Mesenteric fat pad (tissue), 1 donor: ENCODE measurements at places on chromosomes 13 and 19. TPM values are rescaled to one million over a fixed set of nuclear protein-coding genes. Genes with fewer than 3 reads are reported as not detected.

The RFPL4AL1 gene
- not detected for total RNA-seq

The HOOK2 gene
- 57.7 TPM for total RNA-seq

The CD37 gene
- total RNA-seq: 32.1 TPM

The KLK12 gene
- total RNA-seq: not detected

The RXFP2 gene
- total RNA-seq: not detected

The RASA3 gene
- total RNA-seq: 102 TPM

The SERTAD1 gene
- 20.2 TPM for total RNA-seq

The ZNF888 gene
- 2.6 TPM for total RNA-seq

The KLK11 gene
- total RNA-seq: not detected

The ZNF541 gene
- total RNA-seq: 0.87 TPM

- no peak for DNase-seq
Observed at GRCh38 chr19:17679526-17680229, 8.5 kb downstream of the UNC13A start.

GRCh38 chr13:36696410-36697010 lies 22.7 kb downstream of the SERTM1 start:
- no peak for DNase-seq

- DNase-seq: no peak
Observed at GRCh38 chr13:103291798-103292572, 225.8 kb upstream of the SLC10A2 start.

GRCh38 chr19:16359964-16360363 lies 35.3 kb downstream of the KLF2 start:
- DNase-seq: no peak

- no peak for DNase-seq
Observed at GRCh38 chr13:66087269-66087710, 1142.8 kb downstream of the PCDH9 start.

GRCh38 chr13:33319859-33320258 lies 34.3 kb upstream of the STARD13 start:
- DNase-seq: no peak

GRCh38 chr13:100625447-100625846 lies 36.9 kb upstream of the GGACT start:
- DNase-seq: no peak

DNA sequence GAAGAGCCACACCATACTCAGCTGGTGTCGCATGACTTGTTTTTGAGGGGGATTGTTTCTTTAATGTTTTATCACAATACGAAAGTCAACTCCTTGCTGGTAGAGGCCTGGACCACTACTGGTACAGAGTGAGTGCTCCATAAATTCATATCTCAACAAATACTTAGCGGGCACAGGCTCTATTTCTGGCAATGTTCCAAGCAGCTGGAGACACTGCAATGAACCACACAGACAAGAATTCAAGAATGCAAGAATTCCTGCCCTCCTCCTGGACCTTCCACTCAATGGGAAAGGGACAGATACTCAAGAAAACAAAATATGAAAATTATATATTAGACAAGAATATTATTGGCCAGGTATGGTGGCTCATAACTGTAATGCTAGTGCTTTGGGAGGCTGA lies 5.1 kb upstream of the FXYD5 start:
- no peak for DNase-seq

DNA sequence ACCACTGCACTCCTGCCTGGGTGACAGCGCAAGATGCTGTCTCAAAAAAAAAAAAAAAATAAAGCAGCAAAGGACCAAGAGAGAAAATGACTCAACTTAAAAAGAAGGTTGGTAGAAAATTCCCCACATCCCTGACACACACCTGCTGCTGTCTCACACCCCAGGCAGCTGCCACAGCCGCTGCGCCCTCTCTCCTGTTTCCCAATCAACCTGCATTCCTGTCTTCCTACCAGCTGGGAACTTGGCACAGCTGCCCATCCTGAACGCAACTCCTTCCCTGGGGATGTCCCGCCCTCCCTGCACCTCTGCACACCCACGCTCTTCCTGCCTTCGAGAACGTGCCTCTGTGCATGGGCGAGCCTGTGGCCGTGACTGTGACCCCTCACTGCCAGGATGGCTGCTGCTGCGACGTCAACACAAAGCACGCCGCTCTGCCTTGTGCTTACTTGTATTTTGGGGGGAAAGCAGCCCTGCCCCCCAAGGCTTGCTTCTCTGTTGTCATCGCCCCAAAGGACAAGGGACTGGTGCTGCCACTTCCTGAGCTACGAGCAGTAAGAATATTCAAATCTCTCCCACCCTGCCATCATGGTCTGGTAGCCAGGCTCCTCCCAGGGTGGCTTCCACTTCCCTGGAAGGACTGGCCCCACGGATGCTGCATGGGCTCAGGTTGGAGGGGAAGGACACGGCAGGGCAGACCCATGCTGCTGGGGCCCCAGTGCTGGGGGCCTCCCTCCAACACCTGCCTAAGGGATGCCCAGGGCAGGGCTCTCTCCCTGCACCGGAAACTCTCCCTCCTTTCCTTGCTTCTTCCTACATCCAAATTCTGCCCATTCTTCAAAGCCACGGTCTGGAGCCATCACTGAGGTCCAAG lies 20.7 kb downstream of the SH3GL1 start:
- DNase-seq: no peak

GRCh38 chr19:21839976-21840375 lies 4.0 kb upstream of the ZNF43 start:
- no peak for DNase-seq

DNA sequence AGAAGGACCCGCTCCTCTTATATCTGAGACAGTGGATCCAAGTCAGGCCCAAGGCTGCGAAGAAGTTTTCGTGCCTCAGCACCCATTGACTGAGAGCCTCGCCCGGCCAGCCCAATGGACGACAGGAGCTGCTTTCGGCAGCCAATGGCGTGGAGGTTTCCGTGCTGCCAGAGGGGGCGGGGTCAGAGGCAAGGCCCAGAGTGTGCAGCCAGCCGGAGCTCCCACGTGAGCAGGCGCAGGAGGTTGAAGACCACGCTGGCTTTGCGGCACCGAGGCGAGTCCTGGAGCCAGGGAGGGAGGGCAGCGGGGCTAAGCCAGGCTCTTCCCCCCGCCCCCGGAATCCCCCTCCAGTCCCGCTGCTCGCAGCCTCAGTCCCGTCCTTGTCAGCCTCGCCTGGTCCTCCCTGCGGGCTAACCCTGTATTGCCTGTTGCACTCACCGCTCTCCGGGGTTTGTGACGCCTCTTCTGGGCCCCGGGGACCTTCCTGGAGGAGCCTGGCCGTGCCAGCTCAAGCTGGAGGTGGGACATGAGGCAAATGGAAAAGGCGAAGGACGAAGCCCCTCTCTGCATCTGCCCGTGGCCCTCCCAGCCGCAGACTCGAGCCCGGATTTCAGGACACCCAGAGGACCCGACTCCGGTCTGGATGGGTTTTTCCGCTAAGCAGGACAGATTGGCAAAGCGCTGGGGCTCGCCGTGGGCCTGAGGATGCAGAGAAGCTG lies 1.5 kb downstream of the IFNL4 start:
- DNase-seq: no peak

DNA sequence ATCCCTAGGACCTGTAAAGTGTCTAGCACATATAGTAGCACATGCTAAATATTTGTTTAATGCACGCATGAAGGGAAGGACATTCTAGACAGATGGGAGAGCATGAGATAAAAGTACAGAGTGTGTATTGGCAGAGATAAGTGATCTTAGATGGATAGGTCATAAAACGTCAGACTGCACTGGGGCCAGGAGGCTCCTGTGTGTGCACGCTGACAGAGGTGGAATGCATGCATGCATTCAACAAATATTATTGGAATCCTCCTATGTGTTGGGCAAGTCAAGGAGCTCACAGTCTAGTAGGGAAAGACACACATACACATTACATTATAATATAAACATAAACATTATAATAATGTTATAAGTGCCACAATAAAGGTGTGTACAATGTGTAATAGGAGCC lies 73.3 kb downstream of the FGF9 start:
- no peak for DNase-seq

DNA sequence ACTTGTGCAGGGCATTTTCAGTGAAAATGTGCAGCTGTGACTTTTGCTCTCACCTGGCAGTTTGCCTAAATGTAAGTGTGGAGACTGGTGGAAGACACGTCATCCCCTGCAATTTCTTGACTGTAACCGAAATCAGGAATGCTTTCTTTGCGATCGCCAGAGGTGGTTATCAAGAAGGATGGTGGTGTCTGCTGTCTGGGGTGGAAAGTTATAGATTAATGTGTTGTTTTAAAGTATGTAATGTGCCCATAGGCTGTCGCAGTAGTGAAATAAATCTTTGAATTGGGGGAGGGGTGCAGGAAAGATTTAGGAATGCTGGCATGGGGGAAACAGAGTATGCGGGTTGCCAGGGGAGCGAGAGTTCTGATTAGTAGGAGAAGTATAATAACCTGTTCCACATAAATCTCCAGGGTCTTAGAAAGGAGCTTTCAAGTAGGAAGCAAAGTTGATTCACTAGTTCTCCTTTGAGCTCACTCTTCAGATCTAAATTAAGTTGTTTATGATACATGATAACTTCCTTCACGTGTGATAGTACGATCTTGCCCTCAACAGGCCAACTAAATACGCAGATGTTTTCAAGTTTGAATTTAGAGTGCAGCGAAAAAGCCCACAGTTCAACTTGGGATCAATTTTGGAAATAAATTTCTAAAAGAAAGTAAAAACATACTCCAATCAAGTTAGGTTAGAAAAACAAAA lies 1520.0 kb upstream of the SLC10A2 start:
- DNase-seq: no peak

GRCh38 chr13:43113603-43114002 lies 90.2 kb downstream of the DNAJC15 start:
- no peak for DNase-seq

DNA sequence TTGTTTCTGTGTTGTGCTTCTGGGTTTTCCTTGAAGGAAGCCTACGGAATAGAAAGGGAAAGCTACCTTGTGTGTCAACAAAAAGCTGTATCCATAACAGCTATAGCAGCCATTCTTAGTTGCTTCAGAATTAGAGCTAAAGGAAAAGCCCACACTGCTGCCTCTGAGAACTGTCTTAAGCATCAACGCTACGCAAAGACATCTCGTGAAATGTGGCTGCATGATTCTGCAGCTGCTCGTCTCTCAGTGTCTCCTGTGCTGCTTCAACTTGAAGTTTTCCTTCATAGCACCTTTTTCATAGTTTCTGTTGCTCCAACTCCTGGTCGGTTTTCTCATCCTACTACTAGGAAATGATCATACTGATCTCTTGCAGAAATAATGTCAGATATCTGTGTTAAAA lies 140.9 kb upstream of the MAB21L1 start:
- DNase-seq: no peak

DNA sequence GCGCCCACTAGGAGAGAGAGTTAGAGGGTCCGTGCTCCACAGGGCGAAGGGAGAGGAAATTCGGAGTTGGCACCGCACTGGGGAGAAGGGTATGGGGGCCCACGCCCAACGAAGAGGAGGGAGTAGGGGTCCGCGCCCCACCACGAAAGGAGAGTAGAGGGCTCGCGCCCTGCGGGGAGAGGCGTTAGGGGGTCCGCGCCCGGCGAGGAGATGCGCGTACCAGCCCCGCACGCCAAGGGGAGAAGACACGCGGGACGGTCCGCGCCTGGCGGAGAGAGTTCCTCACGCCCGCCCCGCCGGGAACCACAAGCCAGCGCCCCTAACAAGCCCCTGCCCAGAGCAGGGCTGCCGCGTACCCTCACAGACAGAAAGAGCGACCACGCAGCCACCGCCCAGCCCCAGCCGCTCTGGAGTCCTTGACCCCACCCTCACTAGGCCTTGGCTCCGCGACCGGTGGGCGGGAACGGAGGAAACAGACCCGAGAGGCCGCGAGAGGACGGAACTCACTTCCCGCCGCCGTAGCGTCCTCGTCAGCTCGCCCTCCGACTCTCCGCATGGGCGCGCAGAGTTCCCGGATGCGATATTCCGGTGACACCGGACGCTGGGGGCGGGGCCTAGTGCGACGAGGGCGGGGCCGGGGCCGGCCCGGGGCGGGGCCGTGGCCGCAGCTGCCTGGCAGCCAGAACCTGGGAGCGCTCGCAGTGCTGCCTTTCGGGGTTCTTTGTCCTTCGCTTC lies 20.0 kb upstream of the ZSCAN18 start:
- DNase-seq: no peak

DNA sequence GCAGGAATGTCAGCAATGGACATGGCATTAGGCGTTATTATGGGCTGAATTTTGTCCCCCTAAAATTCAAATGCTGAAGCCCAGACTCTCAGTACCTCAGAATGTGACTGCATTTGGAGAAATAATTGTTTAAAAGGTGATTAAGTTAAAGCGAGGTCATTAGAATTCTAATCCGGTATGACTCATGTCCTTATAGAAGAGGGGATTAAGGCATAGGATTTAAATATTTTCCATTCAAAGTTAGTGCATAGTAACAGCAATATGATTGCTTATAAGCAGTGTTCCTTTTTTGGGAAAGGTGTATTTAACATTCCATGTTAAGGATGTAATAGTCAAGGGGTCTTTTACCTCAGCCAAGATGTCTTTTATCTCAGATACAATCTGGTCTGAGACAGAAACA lies 95.5 kb downstream of the NHLRC3 start:
- DNase-seq: no peak

- DNase-seq: no peak
Observed at GRCh38 chr13:36973621-36974295, 25.4 kb downstream of the ALG5 start.

- no peak for DNase-seq
Observed at GRCh38 chr19:40163541-40164129, 27.6 kb upstream of the MAP3K10 start.

DNA sequence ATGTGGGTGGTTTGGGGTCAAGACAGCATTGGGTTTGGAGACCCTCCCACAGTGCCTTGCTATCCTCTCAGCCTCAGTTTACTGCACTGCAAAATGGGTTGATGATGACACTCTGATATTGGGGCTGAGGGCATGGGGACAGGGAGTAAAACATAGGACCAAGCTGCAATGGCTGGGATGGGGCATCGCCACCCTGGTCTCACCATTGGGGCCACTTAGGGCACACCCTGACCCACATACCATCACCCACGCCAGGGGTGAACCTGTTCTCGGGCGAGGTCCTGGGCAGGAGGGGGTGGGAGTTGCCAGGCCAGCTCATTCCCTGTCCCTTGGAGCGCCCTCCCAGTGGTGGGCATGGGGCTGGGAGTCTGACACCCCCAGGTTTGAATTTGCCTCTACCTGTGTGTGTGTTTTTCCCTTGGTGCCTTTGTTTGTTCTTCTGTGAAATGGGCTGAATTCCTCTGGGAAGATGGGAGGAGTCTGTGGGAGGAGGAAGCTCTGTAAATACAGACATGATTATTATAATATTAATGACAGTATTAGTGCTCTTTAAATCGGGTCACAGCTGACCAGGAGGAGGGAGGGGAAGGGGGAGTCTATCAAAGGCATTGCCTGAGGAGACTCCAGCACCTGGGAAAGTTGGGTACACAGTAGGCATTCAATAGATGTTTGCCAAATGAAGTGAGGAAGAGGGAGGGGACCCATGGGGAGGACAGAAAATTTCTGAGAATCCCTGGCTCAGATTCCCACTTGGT lies 2.2 kb upstream of the FCHO1 start:
- no peak for DNase-seq

GRCh38 chr13:45833663-45834375 lies 17.7 kb downstream of the SIAH3 start:
- DNase-seq: no peak

- DNase-seq: no peak
Observed at GRCh38 chr13:51501096-51501495, 48.3 kb upstream of the INTS6 start.
